ENCODE measurements at places on chromosomes 2 and 18. TPM values are rescaled to one million over a fixed set of nuclear protein-coding genes. Genes with fewer than 3 reads are reported as not detected.

DNA sequence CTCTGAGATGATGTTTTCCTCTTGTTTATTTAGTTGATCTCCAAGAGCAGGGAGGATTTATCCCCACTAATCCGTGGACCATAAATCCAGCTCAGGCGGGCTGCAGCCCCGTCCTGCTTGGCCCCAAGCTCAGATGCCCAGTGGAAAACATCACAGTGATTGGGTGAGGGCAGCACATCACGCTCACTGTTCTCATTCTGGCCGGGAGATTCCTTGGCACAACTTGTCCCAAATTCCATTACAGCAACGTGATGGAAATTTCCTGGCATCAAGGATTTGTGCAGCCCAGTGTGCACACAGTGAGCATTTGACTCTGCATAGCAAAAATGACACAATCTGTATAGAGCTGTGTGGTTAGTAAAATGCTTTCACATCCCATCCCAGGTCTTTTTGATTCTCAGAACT, 96.8 kb downstream of the VAPA start:
- H3K27me3 ChIP-seq, result no peaks in the 10 kb centered on the region
- DNase-seq, result peak; percentile 51
- no peak overlapping the region for H3K27ac ChIP-seq
- H3K36me3 ChIP-seq, result no peaks in the 10 kb centered on the region

DNA sequence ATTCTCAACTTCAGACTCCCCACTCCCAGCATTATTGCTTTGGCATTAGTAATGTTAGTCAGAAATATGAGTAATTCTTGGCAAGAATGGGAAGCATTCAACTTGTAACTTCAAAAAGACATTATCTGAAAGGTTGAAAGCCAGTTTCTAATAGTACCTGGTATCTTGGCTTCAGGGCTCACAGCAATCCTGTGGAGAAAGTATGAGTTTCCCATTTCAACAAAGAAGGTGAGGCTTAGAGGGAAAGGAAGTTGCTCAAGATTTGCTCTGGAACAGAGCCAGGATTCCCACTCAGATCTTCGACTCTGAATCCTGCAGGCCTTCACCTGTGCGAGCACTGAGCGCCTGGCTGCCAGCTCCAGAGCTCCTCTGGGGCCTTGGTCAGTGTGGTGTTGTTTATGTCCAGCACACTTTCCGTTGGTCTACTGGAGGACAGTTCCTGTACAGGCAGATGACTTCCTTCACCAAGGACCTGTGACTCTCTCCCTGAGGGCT, 136.1 kb downstream of the MCFD2 start:
- no peaks in the 10 kb centered on the region for H3K4me1 ChIP-seq
- H3K27me3 ChIP-seq, result no peaks in the 10 kb centered on the region
- H3K4me3 ChIP-seq, result no peak overlapping the region
- DNase-seq, result no peak
- H3K36me3 ChIP-seq, result no peaks in the 10 kb centered on the region

Gene MAL
- polyA plus RNA-seq, result 1,006 TPM

DNA sequence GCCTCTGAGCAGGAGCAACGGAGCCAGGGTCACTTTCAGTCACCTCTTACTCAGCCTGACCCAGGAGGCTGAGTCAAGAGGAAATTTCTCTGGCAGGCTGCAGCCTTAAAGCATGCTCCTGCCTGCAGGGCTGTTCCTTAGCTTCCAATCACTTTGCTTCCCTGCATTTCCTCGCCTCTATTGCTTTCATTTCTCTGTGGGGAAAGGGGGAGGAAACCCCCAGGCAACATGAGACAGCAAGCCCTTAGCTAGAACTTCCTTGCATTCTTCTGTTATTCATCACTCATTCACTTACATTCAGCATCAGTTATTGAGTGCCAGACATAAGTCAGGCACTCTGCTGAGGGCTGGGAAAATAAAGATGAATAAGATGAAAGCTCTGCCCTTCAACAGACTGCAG, 13.0 kb downstream of the XDH start:
- no peak overlapping the region for H3K27ac ChIP-seq
- H3K4me3 ChIP-seq, result no peak overlapping the region
- DNase-seq, result no peak
- no peaks in the 10 kb centered on the region for H3K27me3 ChIP-seq

DNA sequence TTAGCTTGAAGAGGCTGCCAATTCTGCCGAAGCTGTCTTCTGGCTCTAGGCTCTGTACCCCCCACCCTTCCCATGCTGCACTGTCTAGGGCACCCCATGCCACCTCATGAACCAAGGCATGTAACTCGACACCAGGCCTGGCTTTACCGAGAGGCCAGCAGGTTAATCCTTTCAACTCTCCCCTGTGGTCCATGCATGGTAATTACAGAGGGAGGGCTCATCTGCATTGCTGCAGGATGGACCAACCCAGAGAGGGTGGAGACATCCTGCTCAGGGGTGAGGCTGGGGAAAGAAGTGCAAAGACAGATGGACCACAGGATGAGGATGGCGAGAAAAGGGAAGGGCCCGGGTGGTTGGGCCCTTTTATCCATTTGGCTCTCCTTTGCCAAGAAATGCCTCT, 65.8 kb downstream of the KCTD1 start:
- DNase-seq, result no peak
- no peaks in the 10 kb centered on the region for H3K27me3 ChIP-seq
- H3K27ac ChIP-seq, result no peak overlapping the region

DNA sequence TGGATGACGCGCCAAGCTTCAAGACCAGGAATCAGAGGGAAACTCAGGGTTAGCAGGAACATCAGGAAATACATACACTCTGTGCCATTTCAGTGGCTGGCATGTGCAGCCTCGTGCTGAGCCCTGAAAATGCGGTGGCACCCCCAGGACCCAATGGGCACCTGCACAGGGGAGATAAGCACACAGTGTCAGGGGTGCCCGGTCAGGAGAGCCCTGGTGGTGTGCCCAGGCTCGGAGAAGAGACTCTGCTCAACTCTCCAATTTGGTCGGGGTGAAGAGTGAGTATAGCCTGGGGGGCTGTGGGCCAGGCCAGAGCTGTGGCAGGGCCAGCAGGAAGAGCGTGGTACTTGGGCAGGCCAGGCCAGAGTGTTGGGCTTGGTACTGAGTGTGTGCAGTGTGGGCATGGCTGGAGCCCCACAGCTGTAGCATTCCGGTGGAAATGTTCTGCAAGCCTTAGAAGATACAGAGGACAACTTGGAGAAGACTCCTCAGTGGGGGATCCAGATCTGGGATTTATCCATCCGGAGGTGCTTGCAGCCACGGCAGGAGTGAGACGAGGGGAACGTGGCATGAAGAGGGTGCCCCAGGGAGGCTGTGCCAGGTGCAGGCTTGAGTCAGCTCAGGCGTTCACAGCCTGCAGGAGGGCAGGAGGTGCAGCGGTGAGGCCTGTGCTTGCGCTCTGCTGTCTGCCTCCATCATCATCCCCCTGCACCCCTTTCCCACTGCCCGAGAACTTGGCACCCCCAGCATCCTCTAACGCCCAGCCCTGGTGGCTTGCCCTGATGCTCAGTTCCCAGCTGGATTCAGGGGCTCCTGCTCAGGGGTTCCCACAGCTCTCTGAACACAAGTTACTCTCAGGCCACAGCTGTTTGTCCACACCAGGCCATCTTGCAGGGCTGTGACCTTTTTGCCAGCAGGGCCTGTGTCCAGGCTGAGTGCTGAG, 451.7 kb upstream of the HS6ST1 start:
- H3K4me3 ChIP-seq, result no peak overlapping the region
- H3K27ac ChIP-seq, result no peak overlapping the region
- no peaks in the 10 kb centered on the region for H3K36me3 ChIP-seq
- DNase-seq, result no peak

Gene GAREM1
- 7.0 TPM for polyA plus RNA-seq

Gene CFAP53
- 3.9 TPM for polyA plus RNA-seq

Gene FEV
- not detected for polyA plus RNA-seq

GRCh38 chr2:115650827-115651226, 1208.4 kb downstream of the DPP10 start:
- no peaks in the 10 kb centered on the region for H3K4me1 ChIP-seq
- no peaks in the 10 kb centered on the region for H3K36me3 ChIP-seq
- no peaks in the 10 kb centered on the region for H3K27me3 ChIP-seq
- H3K4me3 ChIP-seq, result no peak overlapping the region
- no peak overlapping the region for H3K27ac ChIP-seq
- no peak for DNase-seq

DNA sequence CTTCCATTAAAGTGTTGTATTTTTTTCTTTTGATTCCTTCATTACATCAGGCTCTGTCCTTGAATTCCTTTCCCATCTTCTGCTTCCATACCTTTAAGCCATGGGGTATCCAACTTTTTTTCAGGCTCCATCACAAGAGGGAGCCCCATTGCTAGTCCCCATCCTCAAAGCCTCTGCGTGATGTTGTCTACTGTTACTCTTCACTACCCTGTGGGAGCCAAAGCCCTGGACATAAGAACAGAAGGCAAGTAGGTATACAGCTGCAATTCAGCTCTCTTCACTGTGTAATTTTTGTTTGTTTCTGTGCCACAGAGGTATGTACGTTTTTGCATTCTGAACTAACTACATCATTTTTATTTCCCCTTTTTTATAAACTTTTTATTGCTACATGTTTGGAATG, 36.6 kb upstream of the CCNYL1 start:
- DNase-seq, result no peak
- H3K27ac ChIP-seq, result no peak overlapping the region
- no peaks in the 10 kb centered on the region for H3K27me3 ChIP-seq
- H3K36me3 ChIP-seq, result no peaks in the 10 kb centered on the region
- no peak overlapping the region for H3K4me3 ChIP-seq

- H3K36me3 ChIP-seq, result no peaks in the 10 kb centered on the region
- H3K27me3 ChIP-seq, result no peaks in the 10 kb centered on the region
- H3K4me3 ChIP-seq, result no peak overlapping the region
- H3K4me1 ChIP-seq, result peaks cover 10% of the 10 kb centered on the region
Observed at GRCh38 chr18:76564117-76564516, 69.1 kb upstream of the ZNF516 start.

GRCh38 chr2:157473581-157473980, 29.7 kb upstream of the CYTIP start:
- H3K27ac ChIP-seq, result no peak overlapping the region
- no peaks in the 10 kb centered on the region for H3K27me3 ChIP-seq
- H3K36me3 ChIP-seq, result no peaks in the 10 kb centered on the region

Gene HIBCH
- polyA plus RNA-seq, result 115 TPM

GRCh38 chr2:198040835-198041234, 236.4 kb downstream of the PLCL1 start:
- no peak overlapping the region for H3K27ac ChIP-seq
- no peak overlapping the region for H3K4me3 ChIP-seq
- no peaks in the 10 kb centered on the region for H3K4me1 ChIP-seq
- no peaks in the 10 kb centered on the region for H3K36me3 ChIP-seq

Gene CHRNG
- polyA plus RNA-seq, result not detected

DNA sequence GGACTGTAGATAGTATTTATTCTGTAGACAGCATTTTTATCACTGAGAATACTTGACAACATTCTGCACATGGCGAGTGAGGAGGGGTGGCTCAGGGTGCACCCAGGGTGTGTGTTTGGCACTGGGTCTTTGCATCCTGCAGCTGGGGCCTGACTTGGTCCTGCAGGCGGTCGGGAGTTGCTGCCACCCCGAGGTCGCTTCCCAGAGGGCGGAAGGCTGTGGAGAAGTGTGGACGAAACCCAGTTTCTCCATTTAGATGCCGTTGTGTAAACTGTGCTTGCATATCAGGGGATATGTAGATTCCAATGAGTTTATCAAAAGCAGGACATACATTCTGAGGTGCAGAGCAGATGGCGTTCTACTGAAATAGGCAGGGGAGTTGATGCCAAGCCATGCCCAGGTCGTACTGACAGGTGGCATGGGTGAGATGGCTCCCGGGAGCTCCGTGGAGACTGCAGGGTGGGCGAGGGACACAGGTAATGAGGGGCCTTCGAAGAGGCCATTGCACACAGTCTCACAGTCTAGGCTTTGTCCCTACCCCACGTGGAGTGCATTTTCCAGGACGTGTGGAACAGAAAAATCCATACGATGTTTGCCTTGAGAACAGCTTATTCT, 74.5 kb downstream of the RTP5 start:
- DNase-seq, result no peak
- H3K27ac ChIP-seq, result no peak overlapping the region
- no peak overlapping the region for H3K4me3 ChIP-seq
- H3K4me1 ChIP-seq, result no peaks in the 10 kb centered on the region
- H3K36me3 ChIP-seq, result no peaks in the 10 kb centered on the region

Gene CD207
- not detected for polyA plus RNA-seq

DNA sequence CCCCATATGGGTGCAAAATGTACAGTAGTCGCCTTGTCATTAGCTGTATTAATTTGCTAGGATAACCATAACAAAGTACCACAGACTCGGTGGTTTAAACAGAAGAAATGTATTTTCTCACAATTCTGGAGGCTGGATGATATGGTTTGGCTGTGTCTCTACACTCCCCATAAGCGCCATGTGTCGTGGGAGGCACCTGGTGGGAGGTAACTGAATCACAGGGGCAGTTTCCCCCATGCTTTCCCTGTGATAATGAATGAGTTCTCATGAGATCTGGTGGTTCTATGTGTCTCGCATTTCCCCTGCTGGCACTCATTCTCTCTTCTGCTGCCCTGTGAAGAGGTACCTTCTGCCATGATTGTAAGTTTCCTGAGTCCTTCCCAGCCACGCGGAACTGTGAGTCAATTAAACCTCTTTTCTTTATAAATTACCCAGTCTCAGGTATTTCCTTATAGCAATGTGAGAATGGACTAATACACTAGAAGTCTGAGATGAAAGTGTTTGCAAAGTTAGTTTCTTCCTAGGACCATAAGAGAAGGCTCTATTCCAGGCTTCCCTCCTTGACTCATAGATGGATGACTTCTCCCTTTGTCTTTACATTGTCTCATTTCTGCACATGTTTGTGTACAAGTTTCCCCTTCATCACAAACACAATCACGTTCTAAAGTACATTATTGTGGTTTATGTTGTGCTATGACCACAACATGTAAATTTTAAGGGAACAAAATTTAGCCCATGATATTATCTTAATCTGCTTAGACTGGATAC, 1442.6 kb downstream of the SUCLG1 start:
- H3K4me1 ChIP-seq, result no peaks in the 10 kb centered on the region
- no peaks in the 10 kb centered on the region for H3K27me3 ChIP-seq
- H3K36me3 ChIP-seq, result no peaks in the 10 kb centered on the region
- no peak for DNase-seq

Gene FTCDNL1
- 4.1 TPM for polyA plus RNA-seq

Gene ICOS
- polyA plus RNA-seq, result not detected

Gene TSHZ1
- 7.0 TPM for polyA plus RNA-seq

DNA sequence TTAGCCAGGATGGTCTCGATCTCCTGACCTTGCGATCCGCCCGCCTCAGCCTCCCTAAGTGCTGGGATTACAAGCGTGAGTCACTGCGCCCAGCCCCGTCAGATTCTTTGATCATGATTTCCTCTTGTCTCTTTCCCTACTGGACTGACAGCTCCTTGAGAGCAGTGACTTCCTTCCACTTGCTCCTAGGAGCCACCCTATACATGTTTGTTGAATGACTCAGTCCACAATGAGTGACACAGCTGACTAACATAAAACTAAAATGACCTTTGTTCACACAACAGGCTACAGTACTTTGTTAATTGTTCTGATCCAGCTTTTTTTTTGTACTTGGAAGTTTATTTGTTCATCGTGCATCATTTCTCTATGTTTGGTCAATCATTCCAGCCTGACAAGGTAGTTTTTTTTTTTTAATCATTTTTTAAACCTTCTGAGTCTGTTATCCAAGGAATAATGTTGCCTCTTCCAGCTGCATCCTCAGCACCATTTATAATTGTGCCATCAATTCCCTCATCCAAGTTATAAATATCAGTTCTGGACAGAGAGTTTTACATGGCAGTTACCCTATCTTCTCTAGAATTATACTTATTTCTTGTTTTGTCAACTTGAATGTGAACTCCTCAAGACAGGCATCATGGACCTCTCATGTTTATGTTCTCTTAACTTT, 42.9 kb upstream of the TUBA3E start:
- no peaks in the 10 kb centered on the region for H3K4me1 ChIP-seq
- no peaks in the 10 kb centered on the region for H3K27me3 ChIP-seq
- DNase-seq, result no peak
- H3K27ac ChIP-seq, result no peak overlapping the region
- H3K36me3 ChIP-seq, result no peaks in the 10 kb centered on the region

Measured in kidney (tissue), 22 donors.